Diencephalon (tissue), 1 donor: ENCODE measurements at places on chromosomes 2 and 18. TPM values are rescaled to one million over a fixed set of nuclear protein-coding genes. Genes with fewer than 3 reads are reported as not detected.

The TLX2 gene
- total RNA-seq: not detected

The SPATA3 gene
- not detected for total RNA-seq

The RAX gene
- 0.23 TPM for total RNA-seq

The APCDD1 gene
- total RNA-seq: 26.8 TPM

The PSTPIP2 gene
- 2.3 TPM for total RNA-seq

The RGPD3 gene
- 1.2 TPM for total RNA-seq

The WDSUB1 gene
- total RNA-seq: 18.5 TPM

The INO80D gene
- total RNA-seq: 20.8 TPM

The SP5 gene
- 2.3 TPM for total RNA-seq

The TRAPPC8 gene
- 79.4 TPM for total RNA-seq

The SPDYA gene
- 1.2 TPM for total RNA-seq

The CXCR1 gene
- not detected for total RNA-seq

The AKAIN1 gene
- total RNA-seq: not detected

The QPCT gene
- total RNA-seq: 41.8 TPM

The TUBA3E gene
- total RNA-seq: not detected

The UGT1A5 gene
- total RNA-seq: not detected

The MRPL33 gene
- total RNA-seq: 102 TPM

The MATN3 gene
- 5.1 TPM for total RNA-seq

The MC5R gene
- 0.69 TPM for total RNA-seq

The FAM228A gene
- 1.2 TPM for total RNA-seq

The LIMS3 gene
- 2.1 TPM for total RNA-seq

The CAPN13 gene
- total RNA-seq: 0.23 TPM

The TMEM163 gene
- total RNA-seq: 41.3 TPM

The GPR75 gene
- total RNA-seq: 29.5 TPM

The DSEL gene
- total RNA-seq: 61.1 TPM

The RAB6C gene
- 2.5 TPM for total RNA-seq

The HSBP1L1 gene
- 3.2 TPM for total RNA-seq

The AOX1 gene
- 2.1 TPM for total RNA-seq

The ALKAL2 gene
- 1.4 TPM for total RNA-seq

The SERPINB3 gene
- total RNA-seq: not detected

The SIGLEC15 gene
- total RNA-seq: not detected

The PDCD1 gene
- 0.23 TPM for total RNA-seq

The KIAA2012 gene
- 2.5 TPM for total RNA-seq

The INHA gene
- 0.69 TPM for total RNA-seq

The PLGLB1 gene
- total RNA-seq: 7.4 TPM

The RNU2-63P gene
- total RNA-seq: not detected

The CNOT11 gene
- 20.5 TPM for total RNA-seq

The GMCL1 gene
- 14.3 TPM for total RNA-seq

The UXS1 gene
- total RNA-seq: 60.9 TPM

The RMDN2 gene
- 21.5 TPM for total RNA-seq

The GPAT2 gene
- 2.3 TPM for total RNA-seq

The TUBB8B gene
- 0.69 TPM for total RNA-seq

The ABCG5 gene
- total RNA-seq: 0.23 TPM

The TSPYL6 gene
- 0.23 TPM for total RNA-seq

The SERPINB11 gene
- not detected for total RNA-seq

The SLC14A1 gene
- total RNA-seq: 5.1 TPM

The FRZB gene
- 5.5 TPM for total RNA-seq

The KRTCAP3 gene
- total RNA-seq: 0.46 TPM

The CD8B2 gene
- total RNA-seq: 0.69 TPM

The RAMP1 gene
- total RNA-seq: 29.3 TPM

The DUSP19 gene
- total RNA-seq: 10.6 TPM

The CGREF1 gene
- 28.8 TPM for total RNA-seq

The ANKRD39 gene
- 8.3 TPM for total RNA-seq

The TRIM43 gene
- not detected for total RNA-seq

The CDH2 gene
- 216 TPM for total RNA-seq

The DSC1 gene
- not detected for total RNA-seq

The RBM44 gene
- 2.8 TPM for total RNA-seq

The SOX11 gene
- total RNA-seq: 246 TPM
